ENCODE measurements at places on chromosomes 4 and X. TPM values are rescaled to one million over a fixed set of nuclear protein-coding genes. Genes with fewer than 3 reads are reported as not detected.

DNA sequence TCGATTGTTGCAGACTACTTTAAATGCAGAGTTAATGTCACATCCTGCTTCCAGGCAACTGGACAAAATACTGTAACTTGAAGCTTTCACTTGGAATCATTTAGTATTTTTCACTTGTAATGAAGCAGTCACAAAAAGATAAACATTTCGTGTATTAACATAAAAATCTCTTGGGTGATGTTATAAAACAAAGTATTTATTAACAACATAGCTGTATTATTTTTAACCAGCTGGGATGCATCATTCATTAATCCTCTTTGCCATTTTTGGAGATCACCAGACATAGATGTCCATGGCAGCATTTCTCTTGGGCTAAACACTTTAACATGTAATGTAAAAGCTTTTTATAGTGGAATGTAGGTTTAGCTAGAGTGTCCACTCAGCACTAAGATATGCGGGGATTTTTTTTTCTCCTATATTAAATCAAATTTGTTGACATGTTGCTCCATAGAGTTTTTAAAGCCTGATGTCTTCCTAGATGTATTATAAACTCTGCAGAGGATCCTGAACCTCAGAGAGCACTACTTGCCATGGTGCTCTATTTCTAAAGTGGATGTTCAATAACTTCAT is 193.7 kb upstream of the SPANXN4 start:
- no peak for DNase-seq

GRCh38 chr4:181982856-181983255 is 260.3 kb upstream of the TENM3 start:
- no peak for DNase-seq

DNA sequence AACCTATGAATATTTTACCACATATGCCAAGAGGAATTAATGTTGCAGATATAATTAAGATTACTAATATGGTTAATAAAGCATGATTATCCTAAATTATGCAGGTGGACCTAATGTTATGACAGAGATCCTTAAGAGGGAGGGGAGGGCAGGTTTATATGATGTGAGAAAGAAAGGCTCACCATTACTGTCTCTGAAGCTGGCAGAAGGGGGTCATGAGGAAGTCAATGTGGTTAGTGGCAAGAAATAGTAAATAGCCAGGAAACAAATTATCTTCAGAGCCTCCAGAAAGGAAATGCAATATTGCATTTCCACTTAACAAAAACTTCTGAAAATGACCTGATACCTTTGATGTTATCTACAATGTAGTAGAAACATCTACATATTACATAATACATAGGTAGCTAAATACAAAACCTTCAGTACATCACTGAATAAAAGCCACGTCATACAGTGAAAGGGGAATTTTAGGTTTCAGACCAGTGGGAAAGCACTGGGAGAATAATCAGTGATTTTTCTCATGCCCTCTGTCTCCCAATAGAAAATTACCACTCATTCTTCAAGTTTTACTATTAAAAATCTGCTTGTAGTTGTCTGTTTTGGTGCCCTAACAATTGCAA is 609.2 kb downstream of the SPOCK3 start:
- no peak for DNase-seq

DNA sequence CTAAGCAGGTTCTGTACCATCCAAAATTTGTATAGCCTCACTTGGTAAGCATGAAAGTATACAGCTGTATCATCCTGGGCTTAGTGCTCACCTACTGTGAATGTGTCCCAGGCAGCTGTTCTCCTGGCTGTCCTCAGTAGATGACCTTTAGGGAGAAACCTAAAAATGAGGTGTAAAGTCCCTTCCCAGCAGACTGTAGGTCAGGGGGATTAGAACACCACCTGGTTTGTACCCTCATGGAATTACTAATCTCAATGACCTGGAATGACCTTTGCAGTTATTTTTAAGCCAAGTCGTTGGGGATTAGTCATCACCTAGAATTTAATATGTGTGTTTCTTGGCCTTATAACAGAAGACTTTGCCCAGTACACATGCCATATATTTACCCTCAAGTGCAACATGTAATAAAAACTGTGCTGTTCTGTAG is 39.1 kb upstream of the MBTPS2 start:
- DNase-seq: no peak

DNA sequence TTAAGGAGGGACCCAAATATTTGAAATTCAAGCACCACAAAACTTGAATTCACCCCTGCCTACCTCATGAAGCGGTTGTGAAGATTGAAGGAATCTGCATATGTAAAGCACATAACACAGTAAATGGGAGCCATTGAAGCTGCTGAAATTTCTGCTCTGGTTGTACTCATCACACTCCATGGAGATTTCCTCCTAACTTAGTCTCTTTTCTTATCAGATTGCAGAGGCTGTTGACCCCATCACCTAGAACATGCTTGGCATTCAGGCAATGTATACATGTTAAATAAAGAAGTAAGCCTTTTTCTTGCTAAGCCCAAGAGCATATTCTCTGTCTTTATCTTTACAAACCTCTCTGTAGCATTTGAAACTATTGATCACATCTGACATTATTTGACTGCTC is 104.9 kb upstream of the TNIP3 start:
- no peak for DNase-seq

DNA sequence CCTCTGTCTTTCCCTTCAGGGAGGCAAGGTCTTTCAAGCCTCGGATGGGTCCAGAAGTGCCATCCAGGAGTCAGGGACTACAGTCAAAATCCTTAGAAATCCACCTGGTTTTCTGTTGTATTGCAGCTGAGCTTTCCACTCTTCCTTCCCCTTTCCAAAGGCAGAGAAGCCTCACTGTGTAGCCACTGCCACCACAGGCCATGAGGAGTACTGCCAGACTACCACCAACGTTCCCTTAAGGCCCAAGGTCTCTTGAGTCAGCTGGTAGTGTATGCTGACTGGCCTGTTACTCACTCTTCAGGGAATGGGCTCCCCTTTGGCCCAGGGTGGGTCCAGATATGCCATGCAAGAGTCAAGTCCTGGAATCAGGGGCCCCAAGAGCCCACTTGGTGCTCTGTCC is 1454.1 kb downstream of the PCDH19 start:
- DNase-seq: no peak

DNA sequence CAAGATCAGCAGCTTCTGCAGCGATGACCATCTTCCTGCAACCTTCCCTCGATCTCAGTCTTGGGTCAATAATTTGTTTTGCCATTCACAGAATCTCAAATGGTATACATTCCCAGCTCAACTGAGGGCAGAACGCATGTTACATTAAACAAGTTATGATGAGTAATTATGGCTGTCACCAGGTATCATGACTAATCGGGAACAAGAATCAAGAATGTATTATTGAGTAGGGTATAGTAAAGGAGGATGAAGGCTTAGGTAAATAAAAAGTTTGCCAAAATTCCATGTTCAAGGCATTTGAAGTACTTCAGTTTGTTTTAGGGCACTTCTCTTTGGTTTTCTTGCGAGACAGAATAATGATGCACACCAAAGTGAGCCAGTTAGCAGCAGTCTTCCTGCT is 194.1 kb downstream of the SH2D1A start:
- no peak for DNase-seq

DNA sequence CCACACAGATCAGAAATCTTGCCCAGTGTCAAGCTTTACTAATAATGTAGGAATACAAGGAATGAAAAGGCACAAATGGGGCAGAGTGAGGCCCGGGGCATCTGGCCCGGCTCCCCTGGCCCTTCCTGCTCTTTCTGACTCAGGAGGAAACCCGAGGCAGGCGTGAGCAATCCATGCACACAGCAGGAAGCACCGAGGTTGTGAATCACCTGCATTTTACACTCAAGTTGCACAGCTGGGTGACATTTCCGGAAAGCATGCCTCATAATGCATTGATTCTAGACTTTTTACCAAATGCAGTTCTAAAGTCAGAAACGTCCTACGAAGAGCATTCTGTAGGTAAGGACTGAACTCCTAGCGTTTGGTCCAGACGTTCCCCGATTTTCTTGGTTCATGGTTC is 38.9 kb downstream of the PRIMPOL start:
- DNase-seq: no peak

DNA sequence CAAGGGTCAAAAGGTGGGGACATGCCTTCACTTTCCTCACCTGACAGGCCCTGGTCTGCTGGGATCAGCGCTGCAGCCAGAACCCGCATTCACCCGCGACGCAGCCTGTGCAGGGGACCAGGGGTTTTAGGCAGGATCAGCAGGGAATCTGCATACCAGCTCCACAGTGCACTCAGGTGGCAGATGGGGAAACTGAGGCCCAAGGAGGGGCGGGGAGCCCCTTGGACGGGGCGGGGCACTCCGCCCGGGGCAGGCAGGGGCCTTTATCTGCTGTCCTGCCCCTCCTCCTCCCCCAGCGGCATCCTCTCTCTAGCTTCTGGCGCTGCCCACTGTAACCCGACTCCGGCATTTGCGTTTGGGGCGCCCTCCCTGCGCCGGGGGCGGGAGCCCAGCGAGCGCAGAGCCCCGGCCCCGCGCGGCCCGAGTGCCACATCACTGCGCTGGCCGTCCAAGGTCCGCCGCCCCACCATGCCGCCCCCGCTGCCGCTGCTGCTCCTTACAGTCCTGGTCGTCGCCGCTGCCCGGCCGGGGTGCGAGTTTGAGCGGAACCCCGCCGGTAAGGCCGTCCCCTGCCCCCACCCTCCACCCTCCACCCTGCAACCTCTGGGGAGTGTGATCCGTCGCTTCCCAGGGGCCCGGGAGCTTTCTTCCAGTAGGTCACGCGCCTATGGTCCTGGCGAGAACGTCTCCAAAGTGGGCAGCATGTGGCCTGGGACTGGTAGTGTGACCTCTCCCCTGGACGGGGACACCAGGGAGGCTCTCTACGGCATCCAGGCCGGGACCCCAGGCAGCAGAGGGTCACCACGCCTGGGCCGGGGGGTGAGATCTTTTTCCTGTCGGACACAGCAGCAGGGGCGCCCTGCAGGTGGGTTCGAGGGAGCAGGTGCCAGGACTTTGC is at the start of gene CPZ:
TSS of gene CPZ (plus strand) at position 400 of the 898 bp plus-strand sequence. CDS start at position 469, 69 bp downstream.
- DNase-seq: no peak

- DNase-seq: peak; percentile 73
Measured at GRCh38 chrX:54181202-54181953, 1.7 kb downstream of the FAM120C start.

- DNase-seq: no peak
Measured at GRCh38 chrX:146433771-146434170, 375.8 kb upstream of the CXorf51B start.

DNA sequence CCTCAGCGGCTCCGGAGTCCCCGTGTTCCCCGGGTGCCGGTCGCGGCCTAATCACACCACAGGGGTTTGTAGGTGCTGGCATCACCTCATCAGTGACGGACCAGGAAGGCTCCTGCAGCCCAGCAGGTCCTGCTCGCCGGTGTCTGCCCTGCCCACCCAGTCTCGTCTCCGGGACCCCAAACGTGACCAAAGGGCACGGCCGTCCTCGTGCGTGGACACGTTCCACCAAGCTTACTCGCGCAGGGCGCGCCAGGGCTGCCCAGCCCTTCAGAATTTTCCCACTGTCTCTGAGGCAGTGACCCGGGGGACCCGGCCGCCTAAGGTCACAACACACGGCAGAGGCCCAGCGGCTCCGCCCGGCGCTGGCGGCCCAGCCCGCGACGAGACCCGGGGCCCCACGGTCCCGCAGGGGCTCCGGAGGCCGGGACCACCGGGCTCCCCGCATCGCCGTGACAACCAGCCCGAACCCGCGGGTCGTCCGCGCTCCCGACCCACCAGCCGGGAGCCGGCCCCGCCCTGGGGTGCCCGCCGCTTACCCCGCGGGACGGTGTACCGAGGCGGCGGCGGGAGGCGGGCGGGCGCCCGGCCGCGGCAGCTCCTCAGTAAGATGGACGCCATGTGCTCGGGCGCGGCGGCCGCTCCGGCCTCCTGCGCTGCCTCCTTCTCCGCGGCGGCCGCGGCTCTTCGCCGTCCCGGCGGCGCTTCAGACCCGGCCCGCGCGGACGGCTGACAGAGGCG is 454 bp downstream of the LETM1 start:
- no peak for DNase-seq

- DNase-seq: no peak
Measured at GRCh38 chrX:53729751-53730150, 43.2 kb upstream of the HUWE1 start.

GRCh38 chr4:147785129-147785528 is 53.2 kb downstream of the ARHGAP10 start:
- DNase-seq: no peak

The NALF2 gene
- 1.4 TPM for total RNA-seq

The UNC5C gene
- 33.2 TPM for total RNA-seq

The AIFM1 gene
- total RNA-seq: 19.0 TPM

The SLC10A4 gene
- 5.8 TPM for total RNA-seq

The TIGD4 gene
- total RNA-seq: 3.3 TPM

The VSIG1 gene
- total RNA-seq: 0.79 TPM

The CABS1 gene
- not detected for total RNA-seq

The MSX1 gene
- total RNA-seq: 48.8 TPM

The AMOT gene
- total RNA-seq: 17.6 TPM
